ENCODE measurements at places on chromosomes 3 and 15.

DNA sequence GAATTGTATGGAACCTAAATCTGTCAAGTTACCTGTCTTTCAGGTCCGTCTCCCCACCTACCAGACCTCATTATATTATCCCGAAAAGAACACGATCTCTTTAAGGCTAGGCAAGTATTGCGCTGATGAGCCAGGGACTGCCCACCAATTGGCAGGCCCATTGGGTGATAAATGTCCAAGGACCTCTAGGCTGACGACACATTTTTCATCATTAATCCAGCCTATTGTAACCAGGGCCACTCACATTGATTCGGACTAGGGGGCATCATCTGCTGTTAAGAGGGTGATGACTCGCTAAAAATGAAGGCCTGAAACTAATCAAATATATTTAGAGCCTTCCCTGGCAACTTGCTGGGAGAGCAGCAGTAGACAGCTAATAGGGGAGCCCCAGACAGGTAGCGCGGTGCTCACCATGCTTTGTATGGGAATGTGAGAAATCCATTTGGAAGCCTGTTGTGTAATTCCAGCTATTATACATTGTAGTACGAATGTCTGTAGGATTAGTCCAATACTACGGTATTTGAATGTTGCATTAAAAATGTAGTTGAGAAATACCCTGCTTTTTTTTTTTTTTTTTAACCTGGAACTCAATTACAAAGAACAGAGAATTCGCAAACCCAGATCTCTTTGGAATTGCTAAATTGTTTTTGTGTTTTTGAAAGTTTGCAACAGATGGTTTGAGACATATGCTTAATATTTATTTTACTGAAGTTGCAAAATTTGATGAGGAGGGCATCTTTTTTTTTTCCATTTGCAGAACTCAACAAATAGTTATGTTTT is 156.1 kb downstream of the ROBO2 start:
- DNase-seq: no peak

DNA sequence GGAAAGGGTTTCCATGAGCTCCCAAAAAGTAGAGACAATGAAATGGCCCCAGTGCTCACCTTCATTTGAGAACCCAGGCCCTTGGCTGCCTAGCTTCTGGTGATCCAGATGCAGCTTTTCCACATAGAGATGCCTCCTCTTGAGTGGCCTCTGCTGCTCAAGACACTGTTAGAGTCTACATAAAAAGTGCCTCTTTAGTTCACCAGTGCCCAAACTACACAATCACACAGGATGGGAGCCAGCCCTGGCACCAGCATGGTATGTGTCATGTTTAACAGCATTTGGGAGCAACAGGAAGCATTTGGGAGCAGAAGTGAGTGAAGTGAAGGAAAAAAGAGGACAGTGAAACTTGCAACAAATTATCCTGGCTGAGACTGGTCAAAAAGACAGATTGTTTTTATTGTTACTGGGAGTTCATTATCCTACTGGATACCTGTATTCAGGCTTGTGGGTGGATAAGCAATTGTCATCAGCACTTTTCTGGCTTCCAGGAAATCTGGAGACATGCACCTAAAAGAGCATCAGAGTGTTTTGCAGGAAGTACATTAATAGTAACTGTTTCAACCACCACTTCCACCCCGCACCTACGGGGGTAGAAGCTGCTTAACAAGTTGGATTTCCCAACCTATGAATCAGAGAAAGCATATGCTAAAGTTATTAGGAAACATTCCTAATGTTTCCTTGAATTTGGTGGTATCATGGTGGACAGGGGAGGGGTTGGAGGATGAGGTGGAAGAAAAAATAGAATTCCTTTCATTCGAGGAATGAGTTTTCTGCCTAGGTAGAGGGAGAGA is 416.2 kb downstream of the IGSF11 start:
- no peak for DNase-seq

DNA sequence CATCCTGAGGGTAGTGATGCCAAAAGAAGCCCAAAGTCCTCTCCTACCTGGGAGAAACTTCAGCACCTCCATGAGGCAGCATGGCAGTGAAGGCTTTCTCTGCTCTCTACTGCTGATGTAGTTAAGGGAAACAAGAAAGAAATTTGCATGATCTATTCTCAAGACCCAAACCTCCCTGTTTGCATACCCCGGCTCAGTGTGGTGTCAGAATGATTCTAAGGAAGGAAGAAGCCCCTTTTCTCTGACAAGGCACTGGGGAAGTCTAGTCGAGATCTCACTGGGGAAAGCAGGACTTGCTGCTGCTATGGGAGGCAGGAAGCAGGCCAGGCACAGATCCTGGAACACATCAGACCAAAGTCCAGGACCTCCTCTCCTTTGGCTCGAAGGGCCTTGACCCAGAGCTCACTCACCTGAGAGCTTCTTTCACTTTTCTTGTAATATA is 89.4 kb upstream of the ICE2 start:
- no peak for DNase-seq

DNA sequence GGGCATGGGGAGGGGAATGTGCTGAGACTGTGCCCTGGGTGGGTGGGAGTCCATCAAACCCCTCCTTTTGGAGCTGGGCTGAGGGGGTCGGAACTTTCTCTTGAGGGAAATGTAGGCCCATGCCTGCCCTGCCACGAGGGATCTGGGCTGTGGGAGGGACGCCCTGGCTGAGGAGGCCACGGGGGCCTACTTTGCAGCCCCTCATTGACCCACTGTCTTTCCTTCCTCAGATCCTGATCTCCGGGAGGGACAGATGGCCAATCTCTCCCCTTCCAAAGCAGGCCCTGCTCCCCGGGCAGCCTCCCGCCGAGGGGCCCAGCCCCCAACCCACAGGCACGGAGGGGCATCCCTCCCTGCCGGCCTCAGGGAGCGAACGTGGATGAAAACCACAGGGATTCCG is 25.3 kb downstream of the LOXL1 start:
- DNase-seq: no peak

- DNase-seq: no peak
These were observed 75.4 kb downstream of the CLSTN2 start for GRCh38 chr3:140010391-140010790.

GRCh38 chr15:92492551-92493115 is 99.0 kb downstream of the ST8SIA2 start:
- DNase-seq: peak; percentile 5

DNA sequence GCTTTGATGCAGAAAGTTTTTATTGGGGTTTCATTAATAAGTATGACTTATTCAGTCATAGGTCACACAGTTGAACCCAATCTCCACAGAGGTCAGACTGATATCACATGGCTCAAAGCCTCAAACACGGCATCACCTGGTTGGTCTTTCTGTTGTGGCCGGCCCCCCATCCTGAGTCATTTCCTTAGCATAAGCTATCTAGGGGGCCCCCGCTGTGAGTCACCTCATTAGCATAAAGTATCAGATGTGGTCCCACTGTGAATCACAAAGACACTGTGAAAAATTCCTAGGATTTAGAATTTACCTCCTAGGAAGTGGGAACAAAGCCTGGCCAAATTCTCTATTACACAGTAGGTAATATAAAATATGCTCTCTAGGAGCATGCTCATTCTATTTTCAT is 502.2 kb downstream of the PYDC2 start:
- peak; percentile 86 for DNase-seq

GRCh38 chr15:88678755-88679154 is 39.9 kb downstream of the ISG20 start:
- DNase-seq: no peak

- peak; percentile 11 for DNase-seq
These were observed 384.7 kb downstream of the ZIC1 start for GRCh38 chr3:147793841-147794240.

DNA sequence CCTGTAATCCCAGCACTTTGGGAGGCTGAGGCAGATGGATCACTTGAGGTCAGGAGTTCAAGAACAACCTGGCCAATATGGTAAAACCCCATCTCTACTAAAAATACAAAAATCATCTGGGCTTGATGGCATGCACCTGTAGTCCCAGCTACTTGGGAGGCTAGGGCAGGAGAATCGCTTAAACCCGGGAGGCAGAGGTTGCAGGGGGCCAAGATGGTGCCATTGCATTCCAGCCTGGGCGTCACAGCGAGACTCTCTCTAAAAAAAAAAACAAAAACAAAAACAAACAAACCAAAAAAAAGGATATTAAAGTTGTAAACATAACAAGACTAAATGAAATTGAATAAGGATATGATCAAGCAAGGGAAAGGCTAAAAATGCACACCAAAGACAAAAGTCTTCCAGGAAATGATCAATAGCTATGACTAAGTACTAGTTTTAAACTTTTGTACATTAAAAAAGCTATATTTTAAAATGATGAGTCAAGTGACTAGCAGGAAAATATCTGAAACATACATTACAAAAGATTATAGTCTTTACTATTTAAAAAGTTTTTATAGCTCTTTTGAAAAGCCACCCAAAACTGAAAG is 28.6 kb downstream of the KLHL6 start:
- no peak for DNase-seq

DNA sequence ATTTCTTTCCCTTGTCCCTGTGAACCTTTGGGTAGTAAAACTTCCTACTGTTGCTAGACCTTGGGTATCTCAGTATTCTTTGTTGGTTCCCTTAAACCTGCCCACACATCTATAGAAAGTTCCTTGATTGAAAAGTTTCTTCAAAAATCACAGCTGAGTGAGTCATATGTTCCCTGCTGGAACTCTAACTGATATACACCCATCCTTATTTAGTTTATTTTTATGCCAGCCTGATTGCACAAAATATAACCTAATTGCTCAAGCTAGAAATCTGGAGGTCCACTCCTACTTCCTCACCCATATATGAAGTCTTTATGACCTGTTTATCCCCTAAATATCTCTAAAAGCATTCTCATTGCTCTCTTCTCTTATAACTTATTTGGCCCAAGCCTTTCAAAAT is 13.7 kb upstream of the GJD2 start:
- no peak for DNase-seq

DNA sequence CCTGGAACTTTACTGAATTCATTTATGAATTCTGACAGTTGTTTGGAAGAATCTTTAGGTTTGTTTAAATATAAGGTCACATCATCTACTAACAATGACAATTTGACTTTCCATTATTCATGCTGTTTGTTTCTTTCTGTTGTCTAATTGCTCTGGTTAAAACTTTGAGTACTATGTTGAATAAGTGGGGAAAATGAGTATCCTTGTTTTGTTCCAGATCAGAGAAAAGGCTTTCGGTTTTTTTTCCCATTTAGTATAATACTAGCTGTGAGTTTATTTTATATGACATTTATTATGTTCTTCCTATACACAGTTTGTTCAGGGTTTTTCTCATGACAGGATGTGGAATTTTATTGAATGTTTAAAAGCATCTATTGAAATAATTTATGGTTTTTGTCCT is 11.3 kb upstream of the TUBGCP5 start:
- no peak for DNase-seq

- DNase-seq: no peak
These were observed 481 bp downstream of the ADAMTS17 start for GRCh38 chr15:100341239-100341749.

- peak; percentile 88 for DNase-seq
These were observed at the start of gene RPL39L for GRCh38 chr3:187139126-187139894. RPL39L (minus strand) TSS chr3:187139496; CDS start chr3:187121300, 18,196 bp downstream.

DNA sequence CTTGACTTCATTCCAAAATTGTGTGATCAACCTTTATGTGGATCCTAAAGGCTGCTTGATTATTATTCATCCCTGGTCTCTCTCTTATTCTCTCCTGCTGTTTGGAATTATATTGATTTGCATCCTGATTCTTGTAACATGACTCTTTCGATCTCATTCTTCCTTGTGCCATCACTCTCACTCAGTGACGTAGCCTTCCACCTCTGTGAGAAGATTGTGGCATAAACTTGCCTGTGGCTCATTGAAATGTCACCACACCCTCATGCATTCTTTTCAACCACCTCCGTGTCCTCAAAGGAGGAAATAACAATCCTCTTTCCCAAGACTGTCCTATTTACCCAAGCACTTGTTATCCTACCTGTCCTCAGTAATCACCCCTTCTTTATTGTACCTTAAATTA is 41.3 kb upstream of the GCNT3 start:
- peak; percentile 3 for DNase-seq

GRCh38 chr15:44495562-44495961 is 41.4 kb upstream of the EIF3J start:
- no peak for DNase-seq

- peak; percentile 11 for DNase-seq
These were observed 84.1 kb downstream of the WNT5A start for GRCh38 chr3:55402886-55403609.

DNA sequence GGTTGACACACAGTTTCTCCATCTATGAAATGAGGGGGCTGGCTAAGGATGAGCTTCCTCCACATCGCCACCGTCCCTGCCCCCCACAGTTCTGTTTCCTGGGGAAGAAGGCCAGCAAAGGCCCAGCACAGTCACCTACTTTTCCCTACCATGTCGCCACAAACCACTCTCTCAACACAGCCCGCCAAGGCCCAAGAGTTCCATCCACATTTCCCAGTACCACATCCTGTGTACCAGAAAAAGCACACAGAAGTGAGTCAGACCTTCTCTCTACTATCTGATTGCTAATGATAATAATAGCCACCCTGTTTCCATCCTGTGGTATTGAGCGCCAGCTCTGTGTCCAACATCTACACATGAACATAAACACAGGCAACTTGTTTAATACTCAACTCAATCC is 30.3 kb upstream of the C15orf39 start:
- DNase-seq: peak; percentile 91

GRCh38 chr3:58214484-58215316 is 3.9 kb upstream of the DNASE1L3 start:
- DNase-seq: peak; percentile 34

DNA sequence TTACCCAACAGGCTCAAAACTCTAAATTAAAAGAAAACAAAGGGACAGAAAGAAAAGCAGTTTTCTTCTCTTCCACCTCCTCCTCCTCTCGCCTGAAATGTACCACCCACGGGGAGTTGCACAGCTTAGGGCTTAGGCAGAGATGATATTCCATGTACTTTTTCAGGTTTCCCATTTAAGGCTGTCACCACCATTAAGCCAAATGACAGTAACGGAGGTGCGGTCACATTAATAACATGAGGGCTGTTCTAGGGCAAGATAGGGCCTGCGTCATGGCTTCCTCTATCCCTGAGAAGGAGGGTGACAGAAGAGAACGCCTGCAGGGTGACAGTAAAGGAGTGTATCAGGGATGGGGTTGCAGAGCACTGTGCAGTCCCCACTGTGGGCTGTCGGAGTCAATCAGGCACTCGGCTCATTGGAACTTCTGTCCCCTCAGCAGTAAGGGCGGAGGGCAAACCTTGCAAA is 51.7 kb upstream of the TJP1 start:
- no peak for DNase-seq

GRCh38 chr3:104437131-104437750 is 929.5 kb upstream of the ALCAM start:
- DNase-seq: peak; percentile 91

DNA sequence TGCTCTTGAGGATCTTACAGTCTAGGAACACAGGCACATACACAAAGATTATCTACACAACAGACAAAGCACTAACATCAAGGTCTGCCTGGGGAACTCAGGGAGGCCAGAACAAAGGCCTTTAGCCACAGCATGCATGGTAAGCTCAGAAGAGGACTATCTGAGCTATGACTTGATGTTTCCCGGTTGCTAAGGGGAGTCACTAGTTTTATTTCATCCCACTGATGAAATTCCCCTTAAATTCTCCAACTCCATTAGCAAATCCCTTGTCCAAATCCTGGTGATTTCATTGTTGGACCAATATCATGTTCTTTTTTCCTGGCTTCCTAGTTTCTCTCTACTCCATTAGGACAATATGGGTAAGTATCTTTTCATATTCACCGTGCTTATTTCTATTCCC is 23.3 kb downstream of the FBN1 start:
- DNase-seq: no peak

Measured in fibroblast of skin of right biceps (primary cell).